ENCODE measurements at places on chromosomes 11 and 22.

DNA sequence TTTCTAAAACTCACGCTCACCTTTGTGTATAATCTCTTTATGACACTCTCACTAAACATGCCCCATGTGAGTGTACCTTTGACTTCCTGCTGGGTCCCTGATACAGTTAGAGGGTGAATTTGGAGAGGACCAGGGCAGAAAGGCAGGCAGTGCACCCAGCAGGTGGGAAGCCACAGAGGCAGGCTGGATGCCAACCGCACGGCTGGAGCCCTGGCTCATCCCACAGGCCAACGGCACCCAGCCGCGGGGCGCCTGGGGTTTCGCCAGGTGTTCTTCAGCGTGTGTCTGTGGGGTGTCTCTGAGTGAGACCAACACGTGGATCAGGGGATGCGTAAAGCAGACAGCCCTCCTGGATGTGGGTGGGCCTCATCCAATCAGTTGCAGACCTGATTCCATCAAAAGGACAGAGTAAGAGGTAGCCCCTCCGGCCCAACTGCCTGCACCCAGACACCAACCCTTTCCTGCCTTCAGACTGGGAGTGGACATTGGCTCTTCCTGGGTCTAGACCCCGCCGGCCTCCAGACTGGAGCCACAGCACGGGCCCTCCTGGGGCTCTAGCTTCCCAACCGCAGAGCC lies 51.6 kb downstream of the DHCR7 start:
- DNase-seq = no peak

DNA sequence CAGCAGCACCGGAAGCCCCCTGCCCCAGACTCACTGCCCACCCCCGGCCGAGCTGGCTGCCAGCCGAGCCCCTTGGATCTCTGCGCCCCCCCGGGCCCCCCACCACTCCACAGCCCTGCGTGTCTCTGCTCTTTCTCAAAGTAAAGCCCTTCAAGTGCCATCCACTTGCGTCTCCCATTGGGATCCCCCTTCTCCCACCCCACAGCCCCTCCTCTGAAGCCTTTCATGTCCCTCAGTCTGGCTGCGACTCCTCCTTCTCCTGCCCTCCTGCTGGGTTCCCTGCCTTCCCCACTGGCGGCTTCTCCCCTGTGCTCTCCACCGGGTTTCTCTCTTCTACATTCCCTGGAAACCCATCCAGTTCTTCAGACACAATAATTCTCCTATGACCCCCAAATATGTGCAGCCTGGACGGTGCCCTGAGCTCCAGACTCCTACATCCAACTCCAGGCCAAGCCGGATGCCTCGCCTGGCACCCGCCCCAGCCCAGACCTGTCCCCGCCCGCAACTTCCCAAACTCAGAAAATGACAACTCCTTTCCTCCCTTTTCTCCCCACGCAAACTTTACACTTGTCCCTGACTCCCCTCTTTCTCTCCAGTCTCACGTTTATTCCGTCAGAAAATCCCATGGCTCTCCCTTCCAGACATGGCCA lies 108.9 kb downstream of the WNT7B start:
- DNase-seq = no peak

- DNase-seq = no peak
Observed at GRCh38 chr11:73252577-73253191, 19.5 kb upstream of the P2RY6 start.

DNA sequence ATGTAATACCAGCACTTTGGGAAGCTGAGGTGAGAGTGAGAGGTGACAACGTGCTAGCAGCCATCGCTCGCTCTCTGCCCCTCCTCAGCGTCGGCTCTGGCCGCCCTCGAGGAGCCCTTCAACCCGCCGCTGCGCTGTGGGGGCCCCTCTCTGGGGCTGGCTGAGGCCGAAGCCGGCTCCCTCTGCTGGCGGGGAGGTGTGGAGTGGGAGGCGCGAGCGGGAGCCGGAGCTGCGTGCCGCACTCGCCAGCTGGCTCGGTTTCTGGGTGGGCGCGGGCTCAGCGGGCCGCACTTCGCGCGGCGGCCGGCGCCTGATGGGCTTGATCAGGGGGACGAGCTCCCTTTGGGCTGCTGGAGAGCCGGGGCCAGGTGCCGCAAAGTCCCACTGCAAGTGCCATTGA lies 98.9 kb upstream of the UBASH3B start:
- DNase-seq = peak; percentile 33

- no peak for DNase-seq
Observed at GRCh38 chr11:46055371-46055770, 65.9 kb downstream of the PHF21A start.

DNA sequence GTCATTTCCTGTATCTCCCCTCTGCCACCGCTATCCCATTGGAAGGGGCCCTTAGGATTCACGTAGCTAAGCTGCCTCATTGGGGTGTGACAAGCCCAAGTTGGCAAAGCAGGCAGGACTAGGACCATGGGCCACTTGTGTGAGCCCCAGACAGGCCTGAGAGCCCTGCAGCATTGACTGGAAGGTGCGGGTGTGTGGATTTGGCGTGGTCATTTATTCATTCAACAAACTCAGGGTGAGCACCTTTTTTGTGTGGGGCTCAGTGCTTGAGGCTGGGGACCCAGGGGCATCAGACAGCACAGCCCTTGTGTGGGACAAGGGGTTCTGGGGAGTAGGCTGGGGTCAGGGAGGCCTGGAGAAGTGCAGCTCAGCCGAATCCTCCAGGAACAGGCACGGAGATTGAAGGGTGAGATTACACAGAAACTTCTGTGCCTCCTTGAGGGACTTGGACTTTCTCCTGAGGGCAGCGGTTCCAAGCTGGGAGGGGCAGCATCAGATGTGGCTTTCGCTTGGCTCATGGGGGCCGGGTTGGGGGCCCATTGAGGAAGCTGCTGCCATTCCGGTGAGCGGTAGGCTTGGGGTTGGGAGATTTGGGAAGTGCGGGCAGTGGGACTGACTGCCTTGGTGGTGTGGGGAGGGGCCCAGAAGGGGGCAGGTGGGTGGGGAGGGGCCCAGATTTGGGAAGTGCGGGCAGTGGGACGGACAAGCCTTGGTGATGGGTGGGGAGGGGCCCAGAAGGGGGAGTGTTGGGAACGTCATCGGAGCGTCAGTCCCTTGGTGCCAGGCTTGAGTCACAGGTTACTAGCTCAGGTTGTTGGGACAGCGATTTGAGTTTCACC lies 11.9 kb downstream of the MGAT3 start:
- DNase-seq = no peak

DNA sequence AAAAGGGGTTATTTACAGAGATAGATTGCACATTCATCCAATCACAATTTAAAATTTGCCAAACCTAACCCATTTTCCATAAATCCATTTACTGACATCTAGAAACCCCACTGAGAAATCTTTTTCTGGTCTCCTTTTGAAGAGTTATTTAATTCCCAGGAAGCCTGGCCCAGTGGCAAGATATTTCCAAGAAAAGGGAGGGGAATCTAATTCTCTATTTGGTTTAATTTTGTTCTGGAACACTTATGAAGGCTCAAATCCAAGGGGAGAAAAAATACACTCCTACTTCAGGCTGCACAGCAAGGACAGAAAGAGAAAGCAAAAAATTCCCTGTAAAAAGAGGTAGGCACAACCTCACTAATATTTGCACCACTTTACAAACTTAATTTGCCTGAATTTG lies 88.2 kb upstream of the LDLRAD3 start:
- DNase-seq = no peak

GRCh38 chr11:61120706-61121191 lies 18.5 kb downstream of the CD5 start:
- no peak for DNase-seq

GRCh38 chr11:61834278-61835048 lies 6.4 kb downstream of the FADS2 start:
- no peak for DNase-seq

DNA sequence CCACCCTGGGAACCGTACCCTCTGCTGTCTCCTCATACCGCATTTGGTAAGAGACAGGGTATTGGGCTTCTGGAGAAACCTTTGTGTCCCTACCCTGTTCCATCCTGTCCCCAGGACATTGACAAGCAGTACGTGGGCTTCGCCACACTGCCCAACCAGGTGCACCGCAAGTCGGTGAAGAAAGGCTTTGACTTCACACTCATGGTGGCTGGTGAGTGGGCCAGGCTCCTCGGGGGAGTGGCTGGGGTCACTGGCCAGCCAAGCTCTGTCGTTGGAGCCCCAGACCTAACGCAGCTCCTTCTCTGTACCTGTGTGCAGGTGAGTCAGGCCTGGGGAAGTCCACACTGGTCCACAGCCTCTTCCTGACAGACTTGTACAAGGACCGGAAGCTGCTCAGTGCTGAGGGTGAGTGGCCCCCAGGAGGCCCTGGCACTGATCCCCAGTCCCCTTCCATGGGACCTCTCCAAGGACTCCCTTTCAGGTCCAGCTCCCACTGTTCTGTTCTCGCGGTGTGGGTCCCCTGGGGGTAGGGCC lies 3.8 kb upstream of the GP1BB start:
- no peak for DNase-seq

GRCh38 chr11:20623252-20623651 lies 23.8 kb downstream of the SLC6A5 start:
- no peak for DNase-seq

DNA sequence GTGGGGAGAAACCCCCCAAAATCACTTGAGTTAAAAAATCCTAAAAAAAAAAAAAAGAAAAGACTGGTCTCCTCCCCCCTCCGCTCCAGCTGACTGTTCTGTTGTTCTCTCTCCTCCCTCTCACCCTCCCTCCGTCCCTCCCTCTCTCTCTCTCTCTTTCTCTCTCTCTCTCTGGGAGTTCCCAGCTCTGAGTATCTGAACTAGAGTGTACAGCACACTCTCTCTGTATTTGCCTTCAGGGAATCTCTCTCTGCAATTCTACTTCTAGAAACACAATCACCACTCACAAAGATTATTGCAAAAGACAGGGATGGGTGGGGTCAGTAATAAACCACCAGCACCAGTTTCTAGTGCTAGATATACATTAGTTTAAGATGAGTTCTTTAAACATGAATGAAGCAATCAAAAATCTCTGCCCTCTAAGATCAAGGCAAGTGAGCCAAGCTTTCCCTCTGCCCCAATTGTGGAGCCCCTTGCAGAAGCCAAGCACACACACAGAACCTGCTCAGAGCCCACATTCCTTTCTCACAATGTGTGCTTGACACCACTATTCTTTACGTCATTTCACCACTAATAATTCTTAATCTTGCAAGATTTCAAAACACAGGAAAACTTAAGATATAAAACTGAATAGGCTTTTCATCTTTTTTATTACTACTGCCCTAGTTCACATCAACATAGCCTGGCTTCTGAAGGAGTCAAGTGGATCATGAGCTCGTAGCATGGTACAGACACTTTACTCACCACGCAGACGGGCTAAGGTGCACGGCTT lies 133.5 kb downstream of the RBFOX2 start:
- no peak for DNase-seq

GRCh38 chr11:11149671-11150459 lies 203.2 kb downstream of the CSNK2A3 start:
- DNase-seq = no peak

- no peak for DNase-seq
Observed at GRCh38 chr22:16806401-16806800, 18.8 kb downstream of the XKR3 start.

DNA sequence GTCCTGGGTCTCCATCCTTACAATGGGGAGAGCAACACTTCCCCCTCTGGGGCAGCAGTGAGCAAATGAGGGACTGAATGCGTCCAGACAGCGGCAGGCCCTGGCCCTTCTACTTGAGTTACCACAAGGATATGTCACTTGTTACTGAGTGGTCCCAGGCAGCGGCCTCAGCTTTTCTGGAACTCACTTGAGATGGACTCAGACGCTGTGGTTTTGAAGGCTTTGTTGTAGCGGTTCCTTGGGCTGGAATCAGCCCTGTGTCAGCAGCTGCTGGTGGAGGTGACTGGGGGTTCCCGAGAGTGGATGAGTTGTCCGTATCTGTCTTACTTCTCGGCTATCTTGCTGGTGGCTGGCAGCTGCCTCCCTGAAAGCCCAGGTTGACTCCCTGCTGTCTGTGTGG lies 77.0 kb downstream of the MICAL2 start:
- DNase-seq = no peak

DNA sequence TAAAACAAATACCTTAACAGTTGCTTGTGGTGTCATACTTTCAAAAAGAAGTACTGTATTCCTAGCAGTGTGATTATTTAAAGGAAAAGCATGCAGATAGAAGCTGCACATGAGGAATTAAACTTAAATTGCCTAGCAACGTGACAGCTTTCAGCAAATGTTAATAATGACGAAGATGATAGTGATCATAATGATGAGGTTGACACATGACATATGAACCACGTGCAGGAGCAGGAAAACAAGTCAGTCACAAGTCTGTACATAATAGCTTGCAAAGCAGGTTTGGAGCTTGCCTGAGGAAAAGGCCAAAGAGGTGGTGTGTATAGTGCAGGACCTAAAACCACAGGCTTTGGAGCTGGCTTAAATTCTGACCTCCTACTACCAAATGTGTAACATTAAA lies 30.6 kb upstream of the PIK3C2A start:
- no peak for DNase-seq

GRCh38 chr11:83115551-83115950 lies 41.4 kb upstream of the PCF11 start:
- DNase-seq = no peak

DNA sequence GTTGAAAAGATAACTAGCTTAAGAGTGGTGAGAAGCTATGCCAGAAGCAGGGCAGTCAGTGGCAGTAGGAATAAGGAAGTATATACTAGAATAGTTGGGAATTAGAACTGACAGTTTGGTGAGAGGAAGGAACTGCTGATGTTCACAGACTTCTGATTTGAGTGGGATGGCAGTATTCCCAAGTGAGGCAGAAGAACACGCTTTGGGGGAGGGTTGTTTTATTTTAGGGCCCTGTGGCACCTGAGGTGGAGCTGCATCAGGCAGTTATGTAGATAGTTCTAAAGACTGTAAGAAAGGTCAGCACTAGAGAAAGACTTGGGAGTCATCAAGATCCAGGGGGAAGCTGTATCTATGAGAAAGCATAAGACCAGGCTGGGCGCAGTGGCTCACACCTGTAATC lies 66.3 kb upstream of the TNRC6B start:
- no peak for DNase-seq

DNA sequence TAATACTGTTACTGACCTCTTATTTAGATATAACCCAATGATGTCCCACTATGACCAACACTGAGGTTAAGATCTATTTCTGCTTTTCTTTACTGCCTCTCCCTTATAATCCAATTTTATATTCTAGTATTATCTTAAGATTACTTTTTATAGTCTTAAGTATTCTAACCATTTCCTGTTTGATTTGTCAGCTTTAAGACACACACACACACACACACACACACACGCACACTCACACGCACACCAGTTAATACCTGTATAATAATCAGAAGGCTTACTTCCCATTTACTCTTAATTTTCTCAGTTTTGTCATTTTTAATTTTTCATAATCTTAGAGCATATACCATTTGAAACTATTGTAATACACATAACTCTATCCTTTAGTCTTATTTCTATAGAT lies 226.0 kb upstream of the C11orf87 start:
- no peak for DNase-seq

DNA sequence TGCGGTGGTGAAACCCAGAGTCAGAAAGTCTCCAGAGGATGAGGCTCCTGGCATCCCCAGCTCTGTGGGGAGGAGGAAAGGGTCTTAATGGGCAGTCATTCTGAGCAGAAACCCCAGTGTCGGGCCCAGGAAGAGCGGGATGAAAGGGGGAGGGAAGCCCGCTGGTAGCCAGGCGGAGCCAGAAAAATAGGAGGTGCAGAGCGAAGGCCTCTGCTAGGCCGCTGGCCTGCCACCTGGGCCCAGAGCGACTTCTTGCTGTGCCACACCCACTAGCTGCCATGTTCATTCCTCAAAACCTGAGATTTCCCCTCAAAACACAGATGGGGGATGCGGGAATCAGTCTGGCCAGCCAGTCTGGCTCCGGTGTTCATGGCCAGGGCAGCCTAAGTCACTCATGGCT lies 650 bp upstream of the POU2AF3 start:
- no peak for DNase-seq

- DNase-seq = no peak
Observed at GRCh38 chr11:126475014-126475991, 119.8 kb downstream of the ST3GAL4 start.
